ENCODE measurements at places on chromosomes 6 and 20.

DNA sequence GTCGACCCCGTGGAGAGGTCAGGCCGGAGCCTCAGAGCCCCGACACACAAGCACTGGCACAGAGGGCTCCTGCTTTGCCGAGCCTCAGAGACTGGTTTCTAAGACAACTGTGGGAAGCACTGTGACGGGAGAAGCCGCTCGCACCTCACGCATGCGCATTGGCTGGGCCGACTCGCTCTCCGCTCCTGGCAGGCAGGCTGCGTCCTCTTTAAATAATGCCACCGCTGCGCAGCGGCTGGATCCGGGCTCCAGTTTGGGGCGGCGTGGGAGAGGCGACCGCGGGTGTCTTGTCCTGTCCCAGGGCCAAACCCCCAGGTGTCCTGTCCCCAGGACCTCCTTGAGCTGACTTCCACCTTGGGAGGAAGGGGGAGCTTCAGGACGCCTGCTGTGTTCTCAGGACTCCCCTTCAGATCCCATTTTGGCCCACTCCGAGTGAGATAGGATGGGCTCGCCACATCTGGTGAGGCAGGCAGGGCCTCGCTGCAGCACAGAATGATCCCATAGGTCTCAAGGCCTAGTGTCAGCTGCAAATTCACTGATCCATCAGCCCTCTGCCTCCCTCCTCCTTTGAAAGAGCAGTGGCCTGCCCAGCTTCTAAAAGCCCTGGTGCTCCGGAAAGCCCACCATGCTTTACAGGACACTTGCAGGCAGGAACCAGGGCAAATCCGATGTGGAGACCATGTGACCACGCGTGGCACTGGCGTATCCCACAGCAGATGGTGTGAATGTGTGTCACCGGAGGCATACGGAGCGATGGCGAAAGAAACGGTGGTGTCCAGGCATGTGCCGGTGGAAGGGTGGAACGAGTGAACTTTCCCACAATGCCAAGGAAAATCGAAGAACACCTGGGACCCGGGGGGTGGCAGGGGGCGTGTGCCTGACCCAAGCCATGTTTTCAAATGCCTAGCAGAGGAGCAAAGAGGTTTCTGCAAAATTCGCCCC is 169.3 kb upstream of the ZNF337 start:
- DNase-seq = peak; percentile 61

DNA sequence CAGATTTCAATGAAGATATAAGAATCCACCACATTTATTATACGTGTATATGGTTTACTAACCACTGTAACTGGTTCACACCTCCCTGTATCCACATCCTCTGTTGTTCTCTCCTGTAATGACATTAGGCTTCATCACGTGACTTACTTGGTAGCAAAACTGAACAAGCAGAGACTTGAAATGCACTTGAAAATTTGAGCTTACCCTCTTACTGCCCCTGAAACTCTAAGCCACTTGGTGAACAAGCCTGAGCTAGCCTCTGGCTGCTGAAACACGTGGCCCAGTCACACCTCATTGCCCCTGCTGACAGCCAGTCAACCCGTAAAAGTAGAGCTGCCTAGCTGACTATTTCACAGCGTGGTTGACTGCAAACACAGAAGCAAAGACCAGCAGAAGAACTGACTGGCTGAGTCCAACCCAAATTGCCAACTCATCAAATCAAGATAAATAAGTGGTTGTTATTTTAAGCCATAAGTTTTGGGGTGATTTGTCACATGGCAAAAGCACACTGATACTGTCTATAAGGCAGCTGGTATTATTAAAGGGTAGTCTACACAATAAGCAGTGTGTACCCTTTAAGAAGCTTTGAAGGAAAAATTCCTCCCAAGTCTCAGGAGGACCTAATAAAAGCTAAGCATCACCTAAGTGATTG is 109.0 kb downstream of the RALGAPA2 start:
- peak; percentile 9 for DNase-seq

DNA sequence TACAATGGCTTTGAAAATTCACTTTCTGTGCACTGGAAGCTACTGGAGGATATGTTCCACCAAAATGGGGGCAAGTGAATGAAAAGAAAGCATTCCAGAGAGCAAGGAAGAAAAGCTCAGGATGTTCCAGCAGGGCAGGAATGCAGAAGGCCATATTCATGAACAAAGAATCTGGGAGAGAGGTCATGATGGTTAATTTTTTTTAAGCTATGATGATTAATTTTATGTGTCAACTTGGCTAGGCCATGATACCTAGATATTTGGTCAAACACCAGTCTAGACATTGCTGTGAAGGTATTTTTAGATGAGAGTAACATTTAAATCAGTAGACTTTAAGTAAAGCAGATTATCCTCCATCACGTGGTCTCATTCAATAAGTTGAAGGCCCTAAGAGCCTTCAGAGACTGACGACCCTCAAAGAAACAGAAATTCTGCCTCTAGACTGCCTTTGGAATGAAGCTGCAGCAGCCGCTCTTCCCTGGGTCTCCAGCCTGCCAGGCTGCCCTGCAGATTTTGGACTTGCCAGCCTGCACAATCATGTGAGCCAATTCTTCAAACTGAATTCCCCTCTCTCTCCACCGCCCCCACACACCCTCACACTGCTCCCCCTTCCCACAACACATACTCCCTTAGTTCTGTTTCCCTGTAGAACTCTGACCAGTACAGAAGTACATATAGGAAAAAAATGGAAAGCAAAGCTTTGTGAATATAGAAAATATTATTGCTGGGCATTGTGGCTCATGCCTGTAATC is 20.1 kb upstream of the GCM1 start:
- no peak for DNase-seq

DNA sequence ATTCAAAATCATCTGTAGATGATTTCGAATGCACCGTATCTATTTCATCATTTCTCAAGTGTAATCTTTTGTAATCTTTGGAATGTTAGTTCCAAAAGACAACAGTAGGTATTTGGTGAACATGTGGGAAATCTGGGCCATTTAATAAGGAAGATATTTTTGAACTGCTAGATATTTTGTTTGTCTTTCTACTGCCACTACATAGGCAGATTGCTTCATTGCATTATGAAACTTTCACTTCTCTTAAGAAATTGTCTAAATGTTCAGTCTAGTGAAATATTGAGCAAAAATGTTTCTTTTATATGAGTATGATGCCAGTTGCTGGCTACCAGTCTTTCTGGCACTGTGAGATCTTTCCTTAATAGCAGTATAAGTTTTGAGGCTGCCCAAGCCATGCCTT is 527.8 kb upstream of the RNF217 start:
- no peak for DNase-seq

GRCh38 chr20:47574616-47575364 is 73.1 kb downstream of the NCOA3 start:
- no peak for DNase-seq

All from CD8-positive, alpha-beta memory T cell (primary cell).